ENCODE measurements at places on chromosomes 7 and 10.

DNA sequence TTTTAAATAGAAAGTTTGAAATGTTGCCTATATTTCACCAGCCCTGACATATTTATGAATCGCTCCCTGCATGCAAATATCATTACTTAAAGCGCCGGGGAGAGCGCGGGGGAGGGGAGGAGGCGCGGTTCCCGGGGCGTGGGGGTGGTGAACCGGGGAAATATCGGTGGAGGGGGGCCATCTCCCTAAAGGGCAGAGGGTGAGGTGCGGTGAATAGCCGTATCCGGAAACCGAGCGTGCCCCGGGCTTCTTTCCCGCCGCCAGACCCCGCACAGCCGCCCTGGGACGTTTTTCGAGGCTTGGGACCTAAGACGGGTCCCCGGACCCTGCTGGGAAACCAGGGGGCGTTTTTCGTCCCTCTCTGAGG, 6.9 kb upstream of the ZNF503 start:
- DNase-seq, result no peak

GRCh38 chr10:74086317-74086716, 64.3 kb downstream of the AP3M1 start:
- no peak for DNase-seq

GRCh38 chr10:16699435-16700057, 117.7 kb downstream of the RSU1 start:
- DNase-seq, result no peak

DNA sequence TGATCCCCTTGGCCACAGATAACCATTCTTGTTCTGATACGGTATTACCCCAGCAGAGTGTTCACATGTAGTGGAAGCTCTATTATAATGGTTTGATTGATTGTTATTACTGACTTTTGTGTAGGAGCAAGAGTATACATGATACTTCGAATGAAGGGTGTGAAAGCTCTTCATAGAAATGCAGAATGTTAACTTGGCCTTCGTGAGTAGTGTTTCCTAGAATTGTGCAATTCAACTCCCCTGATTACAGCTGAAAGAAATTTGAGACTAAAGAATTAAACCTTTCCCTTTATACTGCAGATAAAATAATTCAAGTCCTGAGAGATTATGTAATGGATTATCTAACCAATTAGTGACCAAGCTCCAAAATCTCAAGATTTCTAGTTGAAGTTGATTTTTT, 38.2 kb downstream of the MKLN1 start:
- no peak for DNase-seq

- no peak for DNase-seq
Observed at GRCh38 chr10:68598978-68599770, 39.0 kb downstream of the TET1 start.

GRCh38 chr10:133555521-133555920, 9.9 kb downstream of the SYCE1 start:
- DNase-seq, result no peak

DNA sequence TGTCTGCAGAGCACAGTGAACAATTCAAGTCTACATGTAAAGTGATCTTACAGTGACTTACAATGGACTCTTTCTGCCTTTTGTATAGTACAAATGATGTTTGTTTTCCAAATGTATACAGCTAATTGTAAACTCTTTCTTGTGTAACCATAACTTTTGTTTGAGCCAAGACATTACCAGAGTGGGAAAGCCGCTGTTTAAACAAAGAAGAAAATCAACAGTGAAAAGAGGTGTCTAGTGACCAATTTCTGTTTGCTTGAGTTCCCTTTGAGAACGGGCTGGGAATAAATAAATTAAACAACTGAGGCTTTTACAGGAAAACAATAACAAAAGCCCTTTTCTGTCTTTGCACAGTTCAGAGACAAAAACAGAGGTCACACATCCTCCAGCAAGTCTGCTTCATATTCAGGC, 1163.4 kb downstream of the CNTNAP2 start:
- DNase-seq, result no peak

DNA sequence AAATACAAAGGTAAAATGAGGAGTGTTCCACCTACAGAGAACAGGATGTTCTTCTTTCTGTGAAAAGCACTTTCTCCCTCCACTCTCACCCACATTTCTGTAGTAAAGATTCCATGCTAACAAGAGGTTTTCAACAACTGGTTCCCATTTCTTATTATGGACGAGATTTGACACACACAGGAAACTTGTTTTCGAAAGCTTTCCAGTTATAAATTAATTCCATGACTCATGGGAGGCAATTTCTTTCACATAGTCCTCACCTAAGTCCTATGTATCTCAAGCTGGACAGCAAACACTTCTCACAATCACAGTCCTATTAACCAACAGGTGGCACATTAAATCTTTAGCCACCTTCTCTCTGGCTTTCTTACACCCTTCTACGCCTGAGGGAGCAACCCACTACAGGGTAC, 24.5 kb downstream of the RAPGEF5 start:
- DNase-seq, result no peak

GRCh38 chr7:26091933-26092332, 60.1 kb upstream of the NFE2L3 start:
- no peak for DNase-seq

- no peak for DNase-seq
Observed at GRCh38 chr7:120617275-120617674, 240.7 kb downstream of the TSPAN12 start.

- no peak for DNase-seq
Observed at GRCh38 chr7:156480671-156481070, 159.9 kb upstream of the RNF32 start.

GRCh38 chr7:52030722-52031121, 714.1 kb upstream of the COBL start:
- no peak for DNase-seq

DNA sequence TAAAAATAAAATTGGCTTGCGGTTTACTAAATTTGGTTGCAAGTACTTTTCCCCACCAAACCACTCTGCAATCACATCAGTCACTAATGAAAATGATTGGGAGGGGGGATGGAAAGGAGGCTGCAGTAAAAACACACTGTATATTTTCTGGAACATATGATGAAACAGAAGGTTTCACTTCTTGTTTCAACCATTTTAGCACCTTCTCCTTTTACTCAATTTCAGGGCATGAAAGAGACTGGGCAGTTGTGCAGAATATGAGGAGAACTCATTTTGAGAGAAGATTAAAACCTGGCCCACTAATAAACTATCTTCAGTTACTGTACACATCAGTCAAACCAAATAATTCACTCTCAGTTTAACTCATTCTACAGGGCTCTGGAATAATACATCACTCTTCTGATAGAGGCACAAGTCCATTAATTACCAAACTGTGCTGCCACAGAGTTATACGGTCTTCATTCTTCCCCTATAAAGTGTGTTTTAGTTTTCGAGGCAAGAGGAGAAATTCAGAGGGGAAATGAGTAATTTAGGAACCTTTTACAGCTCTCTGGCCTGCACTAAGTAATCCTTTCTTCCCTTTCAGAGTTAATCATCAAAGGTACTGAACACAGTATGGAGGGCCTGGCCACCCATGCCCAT, 25.5 kb downstream of the JAZF1 start:
- peak; percentile 24 for DNase-seq

DNA sequence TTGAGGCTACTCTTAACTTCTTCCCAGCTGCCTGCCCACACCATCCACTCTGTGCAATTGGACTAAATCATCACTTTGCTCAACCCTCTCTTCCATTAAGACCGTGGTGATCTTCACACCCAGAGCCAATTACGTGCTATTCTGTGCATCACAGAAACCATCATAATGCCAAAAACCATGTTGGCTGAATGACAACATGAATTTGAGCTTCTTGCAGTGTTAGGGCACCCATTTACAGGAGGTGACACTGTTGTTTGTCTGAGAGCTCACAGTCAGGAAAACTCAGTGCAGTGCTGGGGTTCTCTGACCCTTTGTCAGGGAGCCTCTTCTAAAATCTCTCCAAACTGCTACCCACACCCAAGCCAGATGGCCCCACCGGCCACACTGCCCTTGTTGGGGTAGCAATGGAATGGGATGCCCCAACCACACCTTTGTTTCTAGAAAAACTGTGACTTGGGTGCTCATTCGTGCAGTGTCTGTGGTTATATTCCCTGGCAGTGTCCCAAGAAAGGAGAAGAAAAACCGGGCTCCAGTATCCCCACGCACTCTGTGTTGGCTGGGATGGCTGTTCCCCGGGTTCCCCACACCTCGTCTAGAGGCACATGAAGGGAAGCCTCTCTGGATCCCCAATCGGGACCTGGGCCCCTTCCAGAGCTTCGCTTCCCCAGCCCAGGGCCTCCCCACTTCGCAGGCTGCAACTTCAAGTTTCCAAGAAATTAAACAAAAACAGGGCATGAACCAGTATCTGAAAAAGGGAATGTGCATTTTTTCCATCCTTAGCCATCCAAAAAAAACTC, 2.0 kb upstream of the TNS3 start:
- no peak for DNase-seq

DNA sequence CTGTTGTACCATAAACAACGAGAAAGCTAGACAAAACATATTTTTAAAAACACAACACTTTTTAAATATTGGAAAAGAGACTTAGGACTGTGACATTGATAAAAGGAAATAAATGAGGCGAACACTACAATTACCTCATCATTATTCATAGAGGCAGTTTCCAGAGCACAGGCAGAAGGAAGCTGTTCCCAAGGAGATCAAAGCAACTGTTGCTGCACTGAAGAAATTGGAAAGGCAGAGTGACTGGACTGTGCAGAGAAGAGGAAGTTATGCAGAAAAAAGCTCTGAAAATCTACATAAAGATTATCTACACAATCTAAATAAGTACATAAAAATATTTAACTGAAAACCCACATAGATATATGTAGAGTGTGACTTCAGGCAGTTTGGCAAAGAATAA, 32.8 kb downstream of the MYO3A start:
- DNase-seq, result no peak

DNA sequence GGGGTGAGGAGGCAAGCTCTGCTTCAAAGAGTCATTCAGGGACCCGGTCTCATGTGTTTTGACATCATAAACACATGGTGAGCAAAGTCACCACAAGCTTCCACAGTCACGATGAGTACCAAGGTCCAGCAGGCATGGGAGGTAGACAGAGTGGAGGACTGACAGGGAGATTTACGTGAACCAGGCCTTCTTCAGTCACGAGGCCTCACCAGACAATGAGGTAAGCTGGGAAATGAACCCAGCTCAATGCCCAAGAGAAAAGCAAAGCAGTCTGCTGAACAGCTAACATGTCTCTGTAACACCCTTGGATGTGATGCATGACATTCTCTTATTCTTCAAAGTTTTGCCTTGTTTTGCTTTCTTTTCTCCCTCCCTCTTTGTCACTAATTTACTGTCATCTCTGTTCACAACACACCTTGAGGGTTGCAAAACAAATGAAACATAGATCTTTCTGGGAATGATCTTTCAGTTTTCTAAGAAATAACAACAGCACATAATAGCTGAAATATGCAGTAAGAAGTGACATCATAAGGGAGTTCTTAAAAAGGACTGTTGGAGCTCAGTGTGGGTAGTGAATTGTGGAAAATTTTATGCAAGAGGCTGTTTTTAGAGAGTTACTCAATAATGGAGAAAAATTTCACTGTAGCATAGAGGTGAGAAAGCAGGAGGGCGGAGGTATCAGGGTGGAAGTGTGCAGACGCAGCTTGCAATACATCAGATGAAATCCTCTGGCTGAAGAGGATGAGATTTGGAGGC, 9.0 kb downstream of the PPP1R17 start:
- DNase-seq, result no peak

- no peak for DNase-seq
Observed at GRCh38 chr7:79434867-79435266, 18.6 kb downstream of the MAGI2 start.

GRCh38 chr10:22712211-22712955, 2.0 kb downstream of the PIP4K2A start:
- peak; percentile 46 for DNase-seq

DNA sequence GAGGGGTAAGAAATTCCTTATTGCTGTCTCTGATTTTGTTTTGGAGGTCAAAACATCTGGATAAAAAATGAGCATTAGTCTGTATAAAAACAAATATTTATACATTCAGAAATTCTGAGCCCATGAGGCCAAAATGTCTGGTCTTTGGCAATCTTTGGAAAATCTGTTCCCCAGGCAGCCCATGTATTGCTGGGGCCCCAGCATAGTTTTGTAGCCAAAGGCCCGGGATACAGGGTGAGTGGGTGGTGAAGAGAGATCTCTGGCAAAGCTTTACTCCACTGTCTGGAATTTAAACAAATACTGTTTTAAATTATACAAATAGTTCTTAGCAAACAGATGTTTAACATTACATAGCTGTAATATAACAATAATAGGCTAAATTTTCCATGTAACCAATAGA, 134.7 kb upstream of the GALNT17 start:
- no peak for DNase-seq

GRCh38 chr10:13904064-13904463, 317.3 kb downstream of the PRPF18 start:
- DNase-seq, result no peak

GRCh38 chr10:82335831-82336230, 460.8 kb downstream of the NRG3 start:
- no peak for DNase-seq
